Anterior cingulate cortex (tissue), 58 donors: ENCODE measurements at places on chromosomes 7 and 10.

- no peak for DNase-seq
Measured at GRCh38 chr10:118405928-118406327, 63.8 kb upstream of the FAM204A start.

GRCh38 chr10:36170142-36170719 is 528.1 kb upstream of the FZD8 start:
- DNase-seq = no peak

DNA sequence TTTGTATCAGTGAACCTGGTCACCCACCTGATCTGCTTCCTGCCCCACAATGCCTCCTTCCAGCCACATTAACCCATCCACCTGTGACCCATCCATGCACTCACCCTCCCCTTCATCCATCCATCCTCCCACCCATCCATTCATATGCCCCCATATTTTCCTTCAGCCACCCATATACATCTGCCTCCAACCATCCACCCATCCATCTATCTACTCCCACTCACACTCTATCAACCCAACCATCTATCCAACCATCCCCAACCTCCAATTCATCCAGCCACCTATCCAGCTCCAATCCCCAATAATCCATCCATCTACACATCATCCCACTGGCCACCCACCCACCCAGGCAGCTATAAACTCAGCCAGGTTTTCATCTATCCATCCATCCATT is 51.0 kb downstream of the GRID1 start:
- no peak for DNase-seq

DNA sequence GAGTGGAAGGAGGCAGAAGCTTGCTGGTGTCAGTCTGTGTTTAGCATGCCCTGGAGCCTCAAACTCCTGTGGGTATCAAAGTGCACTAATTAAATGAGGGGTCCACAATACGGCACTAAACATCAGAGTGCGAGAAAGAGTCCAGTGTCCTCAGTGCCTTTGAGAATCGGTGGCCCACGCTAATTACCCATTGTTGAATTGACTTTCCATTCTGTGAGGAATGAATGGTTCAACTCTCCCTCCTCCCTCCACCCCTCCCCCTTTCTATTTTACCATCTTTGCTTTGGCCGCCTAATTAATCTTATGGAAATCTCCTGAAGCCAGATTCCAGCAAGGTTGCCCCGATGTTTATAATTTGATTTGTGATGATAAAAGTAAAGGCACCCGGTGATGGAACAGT is 217.8 kb downstream of the TFEC start:
- no peak for DNase-seq

DNA sequence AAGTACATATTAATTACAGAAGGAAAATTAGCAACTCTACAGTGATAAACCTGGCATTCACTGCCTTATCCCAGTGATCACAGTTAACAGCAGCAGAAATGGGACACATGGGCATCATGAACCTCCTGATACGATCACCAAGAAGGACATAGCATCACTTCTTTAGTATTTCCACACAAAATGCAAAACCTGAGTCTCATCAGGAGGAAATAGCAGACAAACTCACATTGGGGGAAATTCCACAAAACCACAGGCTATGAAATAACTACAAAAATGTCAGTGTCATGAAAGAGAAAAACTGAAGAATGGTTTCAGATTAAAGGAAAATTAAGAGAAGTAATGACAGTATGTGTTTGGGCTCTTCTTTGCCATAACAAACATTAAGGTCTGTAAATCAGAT is 12.0 kb upstream of the PURB start:
- DNase-seq = no peak

DNA sequence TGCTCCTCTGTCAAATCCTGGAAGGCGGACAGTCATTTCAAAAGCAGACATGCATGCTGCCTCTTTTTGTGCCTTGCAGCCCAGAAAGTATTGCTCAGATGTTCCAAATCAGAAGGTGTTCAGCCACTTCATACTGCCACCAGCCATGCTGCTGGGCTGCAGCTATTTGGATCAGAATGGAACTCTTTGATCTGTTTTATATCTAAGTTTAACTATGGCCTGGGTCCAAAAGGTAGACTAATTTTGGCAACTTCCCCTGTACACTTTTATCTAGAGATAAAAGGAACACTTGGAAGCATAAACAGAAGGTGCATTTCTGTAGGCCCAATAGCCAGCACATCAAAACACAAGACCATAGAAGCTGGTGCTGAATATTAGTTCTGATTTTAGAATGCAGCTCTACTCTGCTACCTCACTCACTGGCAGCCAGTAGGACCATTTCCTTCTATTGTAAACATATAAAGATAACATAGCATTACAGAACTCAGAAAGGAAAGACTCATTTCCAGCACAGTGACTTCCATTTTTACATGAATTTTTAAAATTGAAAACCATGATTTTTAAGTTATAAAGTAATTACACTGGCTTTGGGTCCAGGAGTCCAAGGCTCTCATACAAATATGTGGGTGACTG is 143.1 kb upstream of the CAV2 start:
- no peak for DNase-seq

DNA sequence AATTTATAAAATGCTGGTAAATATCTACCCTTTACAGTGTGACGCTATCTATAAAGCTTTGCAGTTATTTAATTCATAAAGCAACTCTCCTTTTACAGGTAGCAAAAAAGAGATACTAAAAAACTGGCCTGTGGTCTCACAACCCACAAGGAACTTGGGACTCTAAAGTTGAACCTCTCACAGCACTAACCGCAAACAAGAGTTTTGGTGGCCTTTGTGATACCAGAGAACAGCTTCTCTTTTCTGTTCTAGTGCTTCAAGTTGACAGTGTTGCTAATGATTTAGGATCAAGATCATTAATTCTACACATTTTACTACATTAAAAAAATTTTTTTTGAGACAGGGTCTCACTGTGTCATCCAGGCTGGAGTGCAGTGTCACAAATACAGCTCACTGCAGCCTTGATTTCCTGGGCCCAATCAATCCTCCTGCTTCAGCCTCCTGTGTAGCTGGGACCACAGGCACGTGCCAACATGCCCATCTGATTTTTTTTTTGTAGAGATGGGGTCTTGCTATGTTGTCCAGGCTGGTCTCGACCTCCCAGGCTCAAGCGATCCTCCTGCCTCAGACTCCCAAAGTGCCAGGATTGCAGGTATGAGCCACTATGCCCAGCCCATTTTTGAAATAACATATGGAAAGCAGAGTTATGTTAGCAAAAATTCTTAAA is 56.0 kb upstream of the ST8SIA6 start:
- DNase-seq = no peak

GRCh38 chr10:93751832-93752231 is 5.9 kb upstream of the LGI1 start:
- no peak for DNase-seq
